ENCODE measurements at places on chromosomes 5 and 9. TPM values are rescaled to one million over a fixed set of nuclear protein-coding genes. Genes with fewer than 3 reads are reported as not detected.
A peak's percentile ranks its signal among the peaks of the same experiment; 100 is the strongest.

Gene AQP7
- total RNA-seq = 2.1 TPM

Gene DNM1
- 3.8 TPM for total RNA-seq

Gene CAMK4
- total RNA-seq = 1.0 TPM

Gene SOWAHA
- total RNA-seq = 0.27 TPM

Gene GARIN3
- total RNA-seq = not detected

Gene GPR151
- total RNA-seq = not detected

Gene KCTD16
- total RNA-seq = 0.02 TPM

Gene CXCL14
- total RNA-seq = 96.2 TPM

DNA sequence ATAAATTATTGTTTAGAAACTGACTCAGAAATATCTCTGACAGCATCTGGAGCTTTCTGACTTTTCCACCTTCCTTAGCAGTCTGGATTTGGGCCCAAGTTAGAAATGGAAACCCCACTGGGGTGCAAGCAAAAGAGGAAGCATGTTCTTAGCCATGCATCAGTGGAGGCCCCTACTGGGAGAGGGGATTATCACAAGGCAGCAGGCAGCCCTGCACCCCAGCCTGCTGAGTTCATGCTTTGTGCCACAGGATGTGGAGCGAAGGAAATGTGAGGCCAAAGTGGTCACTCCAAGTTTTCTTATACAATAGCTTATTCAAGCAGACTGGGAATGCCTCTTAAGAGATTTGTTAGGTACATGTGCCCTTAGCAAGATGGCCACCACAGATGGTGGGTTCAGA, 146.5 kb upstream of the TLX3 start:
- no peak for DNase-seq

GRCh38 chr9:99778308-99778707, 43.4 kb upstream of the NR4A3 start:
- no peak for DNase-seq

DNA sequence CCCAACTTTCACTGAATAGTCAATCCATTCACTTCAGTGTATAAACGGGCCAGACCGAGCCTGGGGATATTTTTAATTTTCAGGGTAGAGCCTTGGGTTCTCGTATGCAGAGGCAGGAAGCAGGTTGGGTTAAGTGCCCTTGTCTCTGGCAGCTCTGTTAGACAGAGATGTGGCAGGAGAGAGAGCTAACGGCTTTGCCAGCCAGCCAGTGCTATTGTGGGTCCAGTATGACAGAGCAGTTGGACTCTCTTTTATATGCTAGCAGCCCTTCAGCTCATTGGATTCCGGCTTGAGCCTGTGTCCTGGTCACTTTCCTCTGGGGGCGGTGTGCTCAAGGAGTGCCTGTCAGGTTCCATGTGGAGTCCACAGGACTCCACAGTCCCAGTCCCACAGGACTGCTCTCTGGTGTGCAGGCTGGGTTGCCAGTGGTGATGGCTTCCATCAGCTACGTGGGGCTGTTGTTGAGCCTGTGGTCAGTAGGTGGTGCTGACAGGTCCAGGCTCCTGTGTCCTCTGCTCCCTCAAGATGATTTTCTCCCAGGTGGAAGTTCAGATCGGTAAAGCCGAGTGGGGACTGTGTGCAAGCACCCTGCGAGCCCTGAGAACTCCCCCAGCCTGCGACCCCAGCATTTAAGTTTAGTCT, 14.3 kb downstream of the CLTA start:
- DNase-seq = no peak

DNA sequence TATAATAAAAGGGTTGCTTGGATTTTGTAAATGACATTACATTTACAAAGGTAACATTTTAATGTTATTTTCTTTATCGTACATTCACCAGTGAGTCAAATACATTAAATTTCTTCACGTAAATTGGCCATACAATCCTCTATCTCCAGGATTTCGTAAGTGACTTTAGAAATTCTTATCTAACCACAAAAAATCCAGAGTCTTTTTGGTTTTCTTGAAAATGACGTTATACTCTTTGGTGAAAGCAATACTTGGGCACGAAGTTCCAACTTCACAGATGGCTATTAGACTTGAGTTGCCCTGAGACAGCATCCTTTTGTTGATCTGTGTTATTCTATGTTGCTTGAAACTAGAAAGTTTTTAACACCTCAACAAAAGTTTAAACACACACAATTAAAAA, 87.4 kb upstream of the CDH10 start:
- no peak for DNase-seq

GRCh38 chr5:41414598-41414997, 95.8 kb downstream of the PLCXD3 start:
- no peak for DNase-seq

DNA sequence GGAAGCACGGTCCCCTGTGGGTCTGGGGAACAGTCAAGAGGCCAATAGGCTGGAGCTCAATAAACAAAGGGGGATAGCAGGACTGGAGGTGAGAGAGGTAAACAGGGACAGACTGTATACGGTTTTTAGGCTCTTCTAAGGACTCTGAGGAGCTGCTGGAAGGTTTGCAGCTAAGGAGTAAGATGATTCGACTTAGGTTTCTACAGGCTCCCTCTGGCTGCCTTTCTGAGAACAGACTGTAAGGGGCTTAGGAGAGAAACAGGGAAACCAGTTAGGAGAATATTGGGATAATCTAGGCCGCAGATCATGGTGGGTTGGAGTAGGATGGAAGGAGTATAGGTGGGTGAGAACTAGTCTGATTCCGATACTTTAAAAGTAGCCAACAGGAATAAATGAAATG, 10.4 kb downstream of the CDK5RAP2 start:
- DNase-seq = no peak

DNA sequence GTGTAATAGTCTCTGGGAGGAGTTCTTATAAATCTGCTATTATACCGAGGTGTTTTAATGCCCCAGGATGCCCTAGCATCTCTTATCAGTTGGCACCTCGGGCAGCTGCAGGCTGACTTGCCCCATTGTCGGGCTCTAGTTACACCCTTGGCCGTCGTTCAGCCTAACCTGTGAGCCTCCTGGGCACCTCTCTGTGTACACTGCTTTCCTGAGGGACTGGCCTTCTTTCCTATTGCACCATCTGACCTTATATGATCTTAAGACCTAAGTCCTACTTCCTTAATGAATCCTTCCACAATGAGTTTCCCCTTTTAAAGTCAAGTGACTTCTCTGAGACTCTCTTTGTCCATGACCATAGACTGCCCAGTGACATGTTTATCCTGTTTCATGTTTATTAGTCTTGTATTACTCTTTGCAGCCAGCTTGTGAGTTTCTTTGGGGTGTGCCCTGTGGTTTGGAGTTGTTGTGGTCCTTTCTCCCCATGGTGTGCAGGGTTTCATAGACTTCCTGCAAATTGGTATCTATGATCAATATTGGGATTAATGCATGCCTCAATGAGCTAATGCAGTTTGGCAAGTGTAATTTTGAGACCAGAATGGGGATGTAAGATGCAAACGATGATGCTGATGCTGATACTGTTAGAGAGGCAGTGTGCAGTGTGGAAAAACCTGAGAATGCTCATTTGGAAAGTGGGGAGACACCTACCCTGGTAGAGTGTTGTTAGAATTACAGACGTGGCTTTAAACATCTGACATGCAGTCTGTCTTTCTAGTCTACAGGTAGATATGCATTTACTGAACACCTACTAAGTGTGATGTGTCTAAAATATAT, 4.9 kb downstream of the DAPK1 start:
- DNase-seq = no peak

GRCh38 chr5:78547183-78547582, 101.4 kb downstream of the LHFPL2 start:
- no peak for DNase-seq

DNA sequence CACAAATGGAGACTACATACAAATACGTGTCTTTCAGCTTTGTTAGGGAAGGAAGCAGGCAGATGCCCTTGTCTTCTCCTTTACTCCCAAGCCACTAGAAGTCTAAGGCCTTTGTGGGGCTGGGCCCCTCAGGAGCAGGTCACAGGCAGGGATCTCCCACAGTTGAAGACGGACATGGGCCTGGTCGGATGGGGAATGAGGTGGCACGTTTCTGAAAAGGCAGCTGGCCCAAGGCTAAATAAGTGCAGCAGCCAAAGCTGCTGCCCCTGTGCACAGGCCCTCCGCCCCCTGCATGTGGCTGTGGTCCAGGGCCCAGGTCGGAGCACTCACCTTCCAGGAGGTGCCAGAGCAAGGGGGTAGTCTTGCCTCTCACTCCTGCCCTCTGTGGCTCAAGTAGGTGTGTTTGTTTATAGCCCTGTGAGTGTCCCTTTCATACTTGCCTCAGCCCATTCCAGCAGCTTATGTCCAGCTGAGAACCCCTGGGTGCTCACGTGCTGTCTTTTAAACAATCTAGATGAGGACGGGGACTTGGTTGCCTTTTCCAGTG, 1.8 kb downstream of the SQSTM1 start:
- peak; percentile 13 for DNase-seq

DNA sequence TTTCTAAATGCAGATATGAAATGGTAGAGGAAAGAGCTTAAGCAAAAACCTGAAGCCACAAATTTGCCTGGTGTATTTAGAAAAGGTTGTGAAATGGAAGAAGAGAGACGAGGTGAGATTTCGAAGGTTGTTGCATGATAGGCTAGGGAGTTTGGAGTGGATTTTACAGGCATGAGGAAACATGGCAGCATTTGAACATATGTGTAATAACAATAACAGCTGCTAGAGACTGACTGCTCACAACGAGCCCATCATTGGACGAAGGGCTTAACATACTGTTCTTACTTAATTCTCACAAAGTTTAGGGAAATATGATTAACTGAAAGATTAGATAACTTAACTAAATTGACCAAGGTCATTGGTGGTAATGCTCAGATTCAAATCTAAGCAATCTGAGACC, 108.1 kb downstream of the JAKMIP2 start:
- DNase-seq = no peak

- DNase-seq = no peak
Observed at GRCh38 chr9:89680547-89681467, 76.0 kb downstream of the GADD45G start.

DNA sequence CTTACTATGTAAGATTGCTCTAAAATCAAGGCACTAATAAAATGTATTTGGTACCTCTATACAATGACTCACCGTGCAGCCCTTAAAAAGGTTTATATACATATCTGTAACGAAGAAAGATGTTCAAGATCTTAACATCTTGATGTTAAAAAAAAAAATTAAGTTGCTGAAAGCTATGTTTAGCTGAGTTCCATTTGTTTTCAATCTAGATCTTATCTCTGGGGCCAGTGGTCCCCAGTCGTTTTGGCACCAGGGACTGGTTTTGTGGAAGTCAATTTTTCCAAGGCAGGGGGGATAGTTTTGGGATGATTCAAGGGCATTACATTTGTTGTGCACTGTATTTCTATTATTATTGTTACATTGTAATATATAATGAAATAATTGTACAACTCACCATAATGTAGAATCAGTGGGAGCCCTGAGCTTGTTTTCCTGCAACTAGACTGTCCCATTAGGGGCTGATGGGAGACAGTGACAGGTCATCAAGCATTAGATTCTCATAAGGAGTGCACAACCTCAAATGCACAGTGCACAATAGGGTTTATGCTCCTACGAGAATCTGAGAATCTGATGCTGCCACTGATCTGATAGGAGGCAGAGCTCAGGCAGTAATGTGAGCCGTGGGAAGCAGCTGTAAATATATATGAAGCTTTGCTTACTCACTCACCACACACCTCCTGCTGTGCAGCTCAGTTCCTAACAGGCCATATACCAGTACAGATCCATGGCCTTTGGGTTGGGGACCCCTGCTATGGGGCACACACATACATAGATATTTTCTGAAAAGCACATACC, 27.6 kb upstream of the TSLP start:
- DNase-seq = no peak

DNA sequence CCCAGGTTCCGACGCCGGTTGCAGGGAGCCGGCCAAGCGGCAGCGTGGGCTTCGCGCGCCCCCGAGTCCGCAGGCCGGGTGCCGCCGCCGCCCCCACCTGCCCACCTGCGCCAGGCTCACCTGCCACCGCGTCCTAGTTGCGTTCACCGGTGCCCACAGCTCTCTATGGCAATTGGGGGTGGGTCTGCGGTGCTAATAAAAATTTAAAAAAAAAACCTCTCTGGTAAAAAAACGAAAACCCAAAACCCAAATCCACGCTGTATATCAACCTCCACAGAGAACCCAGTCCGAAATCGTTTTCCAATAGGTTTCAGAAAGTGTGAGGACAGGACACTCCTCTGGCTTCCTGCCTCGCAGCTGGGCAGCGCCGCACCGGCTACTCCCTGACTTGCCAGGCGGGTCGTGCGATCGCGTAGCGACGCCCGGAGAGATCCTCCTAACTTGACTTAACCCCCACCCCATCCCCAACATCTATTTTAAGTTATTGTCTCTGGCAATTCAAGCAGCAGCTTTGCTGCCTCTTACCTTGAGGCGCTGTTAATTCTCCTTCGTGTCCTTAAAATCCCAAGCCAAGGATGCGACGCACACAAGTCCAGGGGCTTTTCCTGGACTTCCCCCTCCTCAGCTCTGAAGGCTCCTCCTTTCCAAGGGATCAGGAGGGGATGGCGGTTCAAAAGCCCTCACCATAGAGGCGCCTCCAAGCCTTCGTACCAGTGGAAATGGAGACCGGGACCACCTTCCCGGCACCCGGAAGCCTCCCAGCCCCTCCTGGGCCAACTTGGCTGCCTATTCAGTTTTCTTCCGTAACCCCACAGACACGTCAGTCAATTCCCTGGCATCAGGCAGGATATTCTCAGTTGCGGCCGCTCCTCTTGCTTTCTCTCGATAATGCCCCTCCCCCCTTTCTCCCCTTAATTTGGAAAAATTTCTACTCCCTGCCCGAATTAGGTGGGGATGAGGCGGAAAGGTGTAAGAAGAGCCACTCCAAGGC, 1639.4 kb upstream of the C9orf72 start:
- DNase-seq = no peak

DNA sequence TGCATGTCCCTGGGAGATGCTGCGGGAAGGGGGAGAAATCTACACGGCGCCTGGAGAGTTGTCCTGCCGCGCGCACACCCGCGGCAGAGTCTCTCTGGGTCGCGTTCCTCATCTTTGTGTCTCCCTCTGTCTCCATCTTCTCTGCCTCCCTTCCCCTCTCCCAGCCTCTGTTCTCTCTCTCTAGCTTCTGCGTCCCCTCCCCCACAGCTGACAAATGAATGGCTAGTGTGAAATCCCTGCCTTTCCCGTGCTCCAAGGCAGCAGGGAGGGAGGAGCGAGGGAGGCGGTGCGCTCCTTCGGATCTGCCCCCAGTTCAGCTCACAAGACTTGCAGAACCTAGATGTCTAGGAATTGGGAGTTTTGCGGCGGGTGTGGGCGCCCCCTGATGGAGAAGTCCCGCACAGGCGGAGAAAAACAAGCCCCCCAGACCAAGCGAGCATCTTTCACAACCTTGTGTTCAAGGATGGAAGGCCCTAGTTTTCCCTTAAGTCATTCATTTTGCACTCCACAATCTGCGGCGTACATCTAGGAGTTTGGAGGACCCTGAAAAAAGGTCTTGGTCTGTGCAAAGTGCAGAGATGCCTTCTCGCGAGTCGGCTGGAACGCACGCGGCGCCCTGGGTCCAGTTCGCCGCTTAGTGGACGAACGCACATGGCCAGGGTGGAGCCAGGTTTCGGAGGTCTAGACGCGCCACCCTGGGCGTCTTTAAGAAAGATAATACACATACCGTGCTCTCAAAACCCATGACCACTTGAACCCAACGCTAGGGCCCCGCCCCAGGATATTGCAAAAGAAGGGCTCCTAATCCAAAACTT, 2.0 kb downstream of the VCAN start:
- DNase-seq = peak; percentile 67
